ENCODE measurements at places on chromosomes 2 and 18. TPM values are rescaled to one million over a fixed set of nuclear protein-coding genes. Genes with fewer than 3 reads are reported as not detected.

The SCN1A gene
- 0.13 TPM for total RNA-seq

The SOX11 gene
- 0.05 TPM for total RNA-seq

The LHCGR gene
- total RNA-seq, result not detected

The FBXO41 gene
- 0.33 TPM for total RNA-seq

The CACNB4 gene
- 0.20 TPM for total RNA-seq

The AAMP gene
- 43.9 TPM for total RNA-seq

The POLR1A gene
- total RNA-seq, result 12.1 TPM

The CD8A gene
- total RNA-seq, result 0.81 TPM

The HOXD11 gene
- not detected for total RNA-seq

The IKZF2 gene
- total RNA-seq, result 1.8 TPM

The HIBCH gene
- 80.7 TPM for total RNA-seq

The C1QL2 gene
- not detected for total RNA-seq

The CCL20 gene
- total RNA-seq, result not detected

The SSB gene
- 21.4 TPM for total RNA-seq

The KYNU gene
- 38.6 TPM for total RNA-seq

The TMEM247 gene
- not detected for total RNA-seq

The PKDCC gene
- total RNA-seq, result 14.2 TPM

The C2orf78 gene
- not detected for total RNA-seq

The ADGRF3 gene
- total RNA-seq, result 0.23 TPM
